ENCODE measurements at places on chromosomes 2 and 18.

DNA sequence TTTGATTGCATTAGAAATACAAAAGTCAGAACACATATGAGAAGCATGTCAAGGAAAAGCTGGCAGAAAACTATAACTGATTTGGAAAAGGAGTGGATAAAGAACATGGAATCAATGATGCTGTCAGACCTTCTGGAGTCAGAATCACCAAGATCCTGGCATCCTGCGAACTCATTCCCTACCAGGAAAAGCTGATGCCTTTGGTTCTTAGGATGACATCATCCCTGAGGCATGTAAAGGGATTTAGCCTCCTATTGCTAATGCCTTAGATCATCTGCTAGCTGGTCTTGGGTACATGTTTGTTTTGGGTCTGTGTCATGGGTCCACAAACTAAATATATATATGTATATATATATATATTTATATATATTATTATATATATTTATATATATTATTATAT, 680.7 kb downstream of the EPHA4 start:
- no peak for DNase-seq

- DNase-seq, result no peak
Measured at GRCh38 chr2:219466816-219467735, 31.6 kb upstream of the GMPPA start.

DNA sequence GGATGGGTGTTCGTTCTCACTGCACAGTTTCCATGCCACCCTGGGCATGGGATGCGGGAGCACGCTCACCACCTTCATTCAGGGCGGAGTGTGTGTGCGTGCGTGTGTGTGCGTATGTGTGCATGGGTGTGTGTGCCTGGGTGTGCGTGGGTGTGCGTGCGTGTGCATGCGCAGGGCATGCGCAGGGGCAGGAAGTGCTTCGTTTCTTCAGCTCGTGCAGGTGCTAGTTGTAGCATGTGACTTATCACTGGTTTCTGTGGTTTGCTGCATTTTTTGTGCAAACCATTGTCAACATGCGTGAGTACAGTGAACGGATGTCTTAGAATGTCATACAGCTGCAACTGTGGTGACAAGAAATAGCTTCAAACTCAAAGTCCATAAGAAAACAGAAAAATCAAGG, 179.5 kb downstream of the PTGR3 start:
- DNase-seq, result no peak

DNA sequence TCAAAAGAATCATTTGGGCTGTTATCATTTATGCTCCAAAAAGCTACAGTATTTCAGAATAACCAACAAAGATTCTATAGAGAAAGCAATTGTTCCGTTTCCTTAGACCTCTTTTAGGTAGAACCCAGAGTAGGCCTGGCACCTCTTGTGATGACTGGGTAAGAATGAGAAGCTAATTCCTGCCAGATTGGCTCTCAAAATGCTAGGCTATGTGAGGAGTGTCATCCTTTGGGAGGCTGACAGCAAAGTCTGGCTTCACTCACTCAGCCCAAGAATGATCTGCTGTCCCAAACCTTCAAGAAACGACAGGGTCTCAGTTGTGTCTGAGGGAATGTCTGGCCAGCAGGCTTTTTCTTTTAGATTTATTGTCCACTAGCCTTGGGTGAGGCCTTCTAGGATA, 4.5 kb downstream of the CERS6 start:
- DNase-seq, result no peak

DNA sequence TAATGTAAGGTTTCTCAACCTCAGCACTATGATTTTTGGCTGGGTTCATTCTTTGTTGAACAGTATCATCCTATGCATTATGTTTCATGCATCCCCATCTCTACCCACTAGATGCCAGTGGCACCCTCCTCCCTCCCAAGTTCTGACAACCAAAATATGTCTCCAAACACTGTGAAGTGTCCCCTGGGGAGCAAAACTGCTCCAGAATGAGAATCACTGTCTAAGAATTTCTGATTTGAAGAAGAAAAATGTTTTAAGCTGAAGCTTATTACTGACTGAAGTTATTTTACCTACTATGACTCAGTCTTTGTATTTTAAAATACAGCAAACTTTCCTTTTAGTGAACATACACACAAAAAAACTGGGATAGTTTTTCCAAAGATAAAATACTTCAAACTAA, 3.4 kb downstream of the THADA start:
- no peak for DNase-seq

DNA sequence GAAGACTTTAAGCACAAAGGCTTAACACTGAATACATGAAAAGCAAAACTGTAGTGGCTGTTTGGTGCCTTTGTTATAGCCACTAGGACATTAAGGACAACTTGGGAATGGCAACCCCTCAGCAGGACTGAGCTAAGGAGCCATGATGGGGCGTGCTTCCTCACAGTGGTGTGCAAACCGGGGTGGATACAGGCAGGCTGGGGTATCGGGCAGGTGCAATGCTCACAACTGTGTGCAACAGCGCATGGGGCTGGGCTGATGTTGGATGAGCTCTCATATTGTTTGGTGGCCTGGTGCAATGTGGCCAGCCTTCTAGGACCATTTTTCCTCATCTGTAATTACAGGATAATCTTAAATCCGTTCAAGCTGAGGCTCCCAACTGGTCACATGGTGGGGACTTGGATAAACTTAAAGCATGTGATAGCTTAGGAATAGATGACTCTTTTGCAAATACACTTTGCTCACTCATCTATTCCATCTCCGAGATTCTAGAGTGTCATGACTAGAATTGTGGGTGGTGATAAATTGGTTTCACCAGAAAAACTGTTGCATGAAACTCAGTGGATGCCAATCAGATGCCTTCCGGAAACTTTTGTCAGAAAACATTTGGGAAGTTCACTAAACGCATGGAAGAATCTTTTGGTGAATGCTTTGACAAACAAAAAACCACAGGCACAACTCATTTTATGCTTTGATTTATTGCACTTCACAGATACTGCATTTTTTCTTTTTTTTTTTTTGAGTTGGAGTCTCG, 116.5 kb downstream of the PXDN start:
- no peak for DNase-seq

- no peak for DNase-seq
Measured at GRCh38 chr2:241163601-241164118, 13.4 kb downstream of the PPP1R7 start.

DNA sequence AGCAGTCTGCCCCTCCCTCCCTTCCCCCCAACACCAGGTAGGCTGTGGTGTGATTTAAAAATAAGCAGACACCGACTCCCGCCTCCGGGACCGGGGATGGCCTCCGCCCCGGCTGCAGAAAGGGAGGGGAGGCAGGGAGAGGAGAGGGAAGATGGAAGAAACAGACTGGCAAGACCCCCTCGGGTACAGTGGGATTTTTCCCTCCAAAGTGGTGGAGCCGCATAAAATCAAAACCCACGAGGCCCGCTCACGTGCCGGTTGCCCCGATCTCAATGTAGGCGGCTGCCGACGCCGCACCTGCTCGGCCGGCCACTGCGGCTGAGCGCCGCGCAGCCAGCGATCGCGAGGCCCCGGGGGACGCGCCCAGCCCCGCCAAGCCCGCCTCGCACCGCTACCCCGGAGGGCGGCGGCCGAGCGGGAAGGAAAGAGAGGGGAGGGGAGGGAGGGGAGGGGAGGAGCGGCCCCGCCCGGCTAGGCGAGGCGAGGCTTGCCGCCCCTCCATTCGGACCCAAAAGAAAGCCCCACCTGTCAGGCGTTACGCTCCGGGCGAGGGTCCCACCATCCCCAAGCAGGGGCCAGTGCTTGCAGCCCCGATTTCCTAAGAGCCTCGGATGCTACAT, 811 bp downstream of the ADD2 start:
- DNase-seq, result no peak

- DNase-seq, result no peak
Measured at GRCh38 chr2:33531549-33532059, 55.2 kb downstream of the RASGRP3 start.

- DNase-seq, result no peak
Measured at GRCh38 chr2:213496226-213496625, 212.0 kb downstream of the SPAG16 start.

DNA sequence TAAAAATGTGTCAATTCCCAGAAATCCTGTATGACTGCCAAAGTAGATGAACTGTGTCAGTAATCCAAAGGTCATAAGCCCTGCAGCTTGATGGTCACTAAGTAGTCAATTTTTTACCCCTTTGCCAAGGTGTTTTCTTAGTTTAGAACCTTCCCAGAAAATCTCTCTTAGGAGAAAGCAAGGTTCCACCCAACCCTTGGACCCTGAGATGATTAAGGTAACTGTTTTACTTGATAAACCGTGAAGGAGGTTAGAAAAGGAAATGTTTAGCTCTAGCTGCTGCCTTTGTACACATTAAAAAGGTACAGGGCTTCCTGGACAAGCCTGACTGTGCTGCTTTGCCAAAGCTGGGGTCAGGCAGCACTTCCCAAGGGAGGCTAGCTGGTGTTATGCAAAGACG, 24.4 kb upstream of the LRP2 start:
- no peak for DNase-seq

DNA sequence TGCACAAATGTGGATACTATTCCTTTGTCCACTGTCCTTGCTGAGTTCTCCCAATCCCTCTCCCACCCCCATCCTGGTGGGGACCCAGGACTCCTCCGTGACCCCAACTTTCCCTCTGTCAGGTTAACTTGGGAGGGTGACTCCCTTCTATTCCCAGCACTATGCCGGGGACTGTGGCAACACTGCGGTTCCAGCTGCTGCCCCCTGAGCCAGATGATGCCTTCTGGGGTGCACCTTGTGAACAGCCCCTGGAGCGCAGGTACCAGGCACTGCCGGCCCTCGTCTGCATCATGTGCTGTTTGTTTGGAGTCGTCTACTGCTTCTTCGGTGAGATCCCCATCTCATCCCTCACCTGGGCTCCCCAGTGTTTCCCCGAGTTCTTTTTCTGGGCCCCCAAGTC, 739 bp downstream of the TMEM198 start:
- peak; percentile 8 for DNase-seq
